Stimulated activated CD8-positive, alpha-beta memory T cell treated with anti-CD3 and anti-CD28 coated beads, Interleukin-2, amount 100 ng/mL, for 1 hour (primary cell): ENCODE measurements at places on chromosomes 4 and X.

DNA sequence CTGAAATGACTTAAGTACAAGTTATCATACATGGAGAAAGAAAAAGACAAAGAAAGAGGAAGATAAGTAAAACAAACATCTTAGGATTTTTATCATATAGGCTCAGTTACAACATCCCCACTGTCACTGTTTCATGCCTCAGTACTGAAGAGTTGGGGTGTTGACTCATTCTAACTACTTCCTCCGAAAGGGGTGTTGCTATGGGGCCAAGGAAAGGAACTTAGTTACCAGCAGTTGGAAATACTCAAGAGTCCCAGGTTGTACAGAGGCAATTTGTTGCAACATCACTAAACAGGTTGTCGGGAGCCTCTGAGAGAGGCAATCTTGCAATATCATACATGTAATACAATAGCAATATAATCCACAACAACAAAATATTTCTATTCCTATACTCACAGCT is 1264.7 kb downstream of the PCDH7 start:
- no peak for DNase-seq

GRCh38 chr4:112938461-112939058 is 110.9 kb upstream of the ANK2 start:
- no peak for DNase-seq

- no peak for DNase-seq
Measured at GRCh38 chr4:188958346-188958745, 819.1 kb downstream of the TRIML1 start.

DNA sequence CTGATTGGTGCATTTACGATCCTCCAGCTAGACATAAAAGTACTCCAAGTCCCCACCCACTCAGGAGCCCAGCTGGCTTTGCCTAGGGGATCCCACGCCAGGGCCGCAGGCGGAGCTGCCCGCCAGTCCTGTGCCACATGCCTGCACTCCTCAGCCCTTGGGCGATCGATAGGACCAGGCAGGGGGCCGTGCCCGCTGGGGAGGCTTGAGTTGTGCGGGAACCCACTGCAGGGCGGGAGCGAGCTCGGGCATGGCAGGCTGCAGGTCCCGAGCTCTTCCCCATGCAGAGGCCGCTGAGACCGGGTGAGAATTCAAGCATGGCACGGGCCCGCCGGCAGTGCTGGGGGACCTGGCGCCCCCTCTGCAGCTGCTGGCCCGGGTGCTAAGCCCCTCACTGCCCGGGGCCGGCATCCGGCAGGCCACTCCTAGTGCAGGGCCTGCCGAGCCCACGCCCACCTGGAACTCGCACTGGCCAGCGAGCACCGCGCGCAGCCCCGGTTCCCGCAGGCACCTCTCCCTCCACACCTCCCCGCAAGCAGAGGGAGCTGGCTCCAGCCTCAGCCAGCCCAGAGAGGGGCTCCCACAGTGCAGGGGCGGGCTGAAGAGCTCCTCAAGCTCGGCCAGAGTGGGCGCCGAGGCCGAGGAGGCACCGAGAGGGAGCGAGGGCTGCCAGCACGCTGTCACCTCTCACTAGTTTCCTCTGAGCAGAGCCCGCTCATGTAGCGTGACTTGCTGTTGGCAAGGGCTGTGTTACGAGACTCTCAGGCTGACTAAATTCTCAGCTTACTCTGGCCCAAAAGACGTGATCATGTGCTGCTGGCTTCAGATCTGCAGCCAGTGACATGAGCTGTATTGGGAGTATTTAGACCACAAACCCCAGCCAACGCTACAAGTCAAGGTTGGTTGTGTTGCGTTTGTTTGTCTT is 87.5 kb downstream of the TRAPPC11 start:
- no peak for DNase-seq
